ENCODE measurements at places on chromosomes 4 and X.
A peak's percentile ranks its signal among the peaks of the same experiment; 100 is the strongest.

DNA sequence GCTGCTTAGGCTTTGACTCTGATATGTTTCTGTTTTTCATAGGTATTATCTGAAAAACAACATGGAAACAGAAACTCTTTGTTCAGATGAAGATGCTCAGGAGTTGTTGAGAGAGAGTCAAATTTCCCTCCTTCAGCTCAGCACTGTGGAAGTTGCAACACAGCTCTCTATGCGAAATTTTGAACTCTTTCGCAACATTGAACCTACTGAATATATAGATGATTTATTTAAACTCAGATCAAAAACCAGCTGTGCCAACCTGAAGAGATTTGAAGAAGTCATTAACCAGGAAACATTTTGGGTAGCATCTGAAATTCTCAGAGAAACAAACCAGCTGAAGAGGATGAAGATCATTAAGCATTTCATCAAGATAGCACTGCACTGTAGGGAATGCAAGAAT, 238.6 kb downstream of the RAPGEF2 start:
- DNase-seq = peak; percentile 30

GRCh38 chr4:184937030-184937710, 81.1 kb upstream of the HELT start:
- DNase-seq = no peak

DNA sequence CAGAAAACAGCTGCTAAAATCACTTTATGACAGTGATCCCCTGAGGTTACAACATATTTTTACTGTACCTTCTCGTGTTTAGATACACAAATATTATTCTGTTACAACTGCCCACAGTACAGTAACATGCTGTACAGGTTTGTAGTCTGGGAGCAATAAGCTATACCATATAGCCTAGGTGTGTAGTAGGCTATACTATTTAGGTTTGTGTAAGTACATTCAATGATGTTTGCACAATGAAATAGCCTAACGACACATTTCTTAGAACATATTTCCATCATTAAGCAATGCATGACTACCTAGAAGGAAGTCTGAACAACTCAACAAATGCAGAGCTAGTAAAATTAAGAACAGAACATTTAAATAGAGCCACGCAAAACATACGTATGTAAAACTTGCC, 112.7 kb downstream of the ZAR1 start:
- peak; percentile 19 for DNase-seq

GRCh38 chr4:174928174-174928573, 10.0 kb downstream of the ADAM29 start:
- no peak for DNase-seq

GRCh38 chr4:7121866-7122653, 54.2 kb upstream of the GRPEL1 start:
- DNase-seq = no peak

GRCh38 chrX:31178064-31178768, 106.4 kb upstream of the FTHL17 start:
- DNase-seq = no peak

DNA sequence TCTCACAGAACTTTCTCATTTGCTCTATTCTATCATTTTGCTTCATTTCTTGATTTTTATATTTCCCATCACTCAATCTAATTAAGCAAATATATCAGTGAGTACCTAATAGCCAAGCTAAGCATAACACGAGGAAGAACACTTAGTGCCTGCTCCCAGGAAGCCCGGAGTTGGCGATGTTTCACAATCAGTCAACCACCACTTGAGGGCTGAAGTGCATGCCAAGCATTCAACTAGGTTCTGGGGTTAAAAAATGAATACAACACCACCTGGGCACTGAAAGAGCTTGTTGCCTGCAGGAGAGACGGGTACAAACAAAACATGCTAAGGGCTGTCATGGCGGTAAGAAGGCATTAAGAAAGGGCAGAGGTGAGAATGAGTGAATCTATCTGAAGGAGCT, 47.5 kb downstream of the UCHL1 start:
- DNase-seq = no peak

DNA sequence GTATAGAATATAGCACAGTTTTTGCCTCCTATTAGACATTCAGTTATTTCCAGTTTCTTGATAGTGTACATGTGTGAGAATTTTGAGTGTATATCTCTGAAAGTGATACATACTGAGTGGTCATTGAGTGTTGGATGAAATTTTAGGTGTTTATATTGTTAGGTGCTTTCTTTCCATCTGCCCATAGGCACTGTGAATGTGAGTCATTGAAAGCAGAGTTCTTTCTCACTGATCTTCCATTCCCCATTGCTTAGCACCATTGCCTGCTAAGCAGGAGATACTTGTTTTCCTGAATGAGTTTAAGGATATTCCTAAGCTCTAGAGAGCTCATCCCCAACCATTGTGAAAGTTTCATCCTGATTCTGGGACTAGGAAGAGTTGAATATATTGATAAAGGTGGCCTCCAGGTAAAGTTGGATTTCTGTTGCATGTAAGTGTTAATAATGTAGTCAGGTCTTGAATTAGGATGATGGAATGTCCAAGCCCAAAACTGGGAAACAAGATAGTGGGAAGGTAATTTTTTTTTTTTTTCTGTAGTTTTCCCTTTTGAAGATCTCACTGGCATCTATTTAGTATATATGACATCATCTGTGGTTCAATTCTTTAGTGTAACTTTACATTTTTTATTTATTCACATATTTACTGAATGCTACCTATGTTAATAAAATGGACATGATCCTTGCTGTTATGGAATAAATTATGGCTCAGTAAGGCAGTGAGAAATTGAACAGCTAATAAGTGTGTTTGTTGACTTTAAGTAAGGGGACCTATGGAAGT, 22.1 kb downstream of the UBE2K start:
- DNase-seq = no peak

DNA sequence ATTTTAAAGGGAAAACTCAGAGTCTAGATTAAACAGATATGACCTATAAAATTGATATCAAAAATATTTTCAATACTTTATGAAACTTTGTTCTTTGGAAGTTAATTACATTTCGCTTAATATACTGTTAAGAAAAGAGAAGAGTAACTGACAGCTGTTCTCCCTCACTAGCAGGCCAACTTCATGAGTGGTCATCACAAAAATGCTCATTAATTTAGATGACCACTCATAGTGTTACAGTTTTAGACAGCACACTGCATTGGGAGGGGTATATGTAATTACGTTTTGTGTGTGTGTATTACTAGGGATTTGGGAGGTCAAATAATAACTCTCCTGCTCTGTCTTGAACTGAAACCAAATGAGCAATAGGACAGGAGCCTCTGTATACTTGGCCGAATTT, 80.2 kb upstream of the EDNRA start:
- no peak for DNase-seq

DNA sequence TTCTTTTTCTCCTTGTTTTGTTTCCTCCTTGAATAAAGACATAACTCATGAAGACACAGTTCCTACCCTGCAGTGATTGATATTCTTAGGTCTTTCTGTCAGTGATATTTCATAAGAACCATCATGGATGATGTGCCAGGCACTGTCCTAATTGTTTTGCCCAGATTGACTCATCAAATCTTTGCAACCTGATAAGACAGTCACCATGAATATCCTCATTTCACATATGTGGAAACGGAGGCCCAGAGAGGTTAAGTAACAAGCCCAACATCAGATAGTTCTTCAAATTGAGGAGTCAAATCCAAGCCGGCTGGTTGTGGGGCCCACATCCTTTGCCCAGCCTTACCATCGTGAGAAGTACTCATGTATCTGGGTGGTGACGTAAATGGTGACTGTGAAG, 69.9 kb downstream of the SEL1L3 start:
- DNase-seq = no peak

DNA sequence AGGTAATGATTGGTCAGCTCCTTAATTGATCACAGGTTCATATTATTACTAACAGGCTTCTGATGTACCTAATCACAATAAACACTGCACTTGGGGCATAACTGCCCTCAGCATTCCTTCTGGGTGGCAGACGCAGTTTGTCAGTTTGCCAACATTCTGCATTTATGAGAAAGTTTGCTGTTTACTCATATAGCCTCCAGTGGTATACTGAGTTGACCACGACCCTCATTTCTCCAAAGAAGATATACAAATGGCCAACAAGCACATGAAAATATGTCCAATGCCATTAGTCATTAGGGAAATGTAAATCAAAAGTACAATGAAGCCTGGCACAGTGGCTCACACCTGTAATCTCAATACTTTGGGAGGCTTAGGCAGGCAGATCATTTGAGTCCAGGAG, 26.3 kb downstream of the EFHC2 start:
- no peak for DNase-seq

- DNase-seq = no peak
These were observed 5.2 kb upstream of the OPN1LW start for GRCh38 chrX:154138857-154139256.

GRCh38 chr4:1207603-1208265, 35.4 kb upstream of the SPON2 start:
- peak; percentile 51 for DNase-seq

GRCh38 chr4:157521906-157522305, 301.4 kb downstream of the GRIA2 start:
- DNase-seq = no peak

DNA sequence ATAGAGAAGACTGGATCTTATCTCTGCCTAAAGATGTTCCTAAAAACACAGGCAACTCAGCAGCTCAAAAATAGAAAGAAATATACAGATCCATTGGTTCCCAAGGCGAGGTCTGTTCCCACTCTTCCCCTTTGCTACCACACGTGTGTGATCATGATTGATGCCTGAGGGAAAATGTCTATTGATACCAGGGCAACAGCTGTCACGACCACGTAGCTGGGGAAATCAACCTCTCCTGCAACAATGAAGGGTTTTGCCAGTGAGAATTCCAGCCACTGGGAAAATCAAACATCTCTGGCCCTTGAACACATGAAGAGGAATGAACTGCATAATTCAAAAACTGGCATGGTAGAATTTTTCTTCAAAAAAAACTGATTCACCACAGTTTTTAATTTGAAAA, 131.0 kb upstream of the MAP3K15 start:
- DNase-seq = no peak

GRCh38 chr4:151206241-151207005, 70.5 kb upstream of the PRSS48 start:
- no peak for DNase-seq

DNA sequence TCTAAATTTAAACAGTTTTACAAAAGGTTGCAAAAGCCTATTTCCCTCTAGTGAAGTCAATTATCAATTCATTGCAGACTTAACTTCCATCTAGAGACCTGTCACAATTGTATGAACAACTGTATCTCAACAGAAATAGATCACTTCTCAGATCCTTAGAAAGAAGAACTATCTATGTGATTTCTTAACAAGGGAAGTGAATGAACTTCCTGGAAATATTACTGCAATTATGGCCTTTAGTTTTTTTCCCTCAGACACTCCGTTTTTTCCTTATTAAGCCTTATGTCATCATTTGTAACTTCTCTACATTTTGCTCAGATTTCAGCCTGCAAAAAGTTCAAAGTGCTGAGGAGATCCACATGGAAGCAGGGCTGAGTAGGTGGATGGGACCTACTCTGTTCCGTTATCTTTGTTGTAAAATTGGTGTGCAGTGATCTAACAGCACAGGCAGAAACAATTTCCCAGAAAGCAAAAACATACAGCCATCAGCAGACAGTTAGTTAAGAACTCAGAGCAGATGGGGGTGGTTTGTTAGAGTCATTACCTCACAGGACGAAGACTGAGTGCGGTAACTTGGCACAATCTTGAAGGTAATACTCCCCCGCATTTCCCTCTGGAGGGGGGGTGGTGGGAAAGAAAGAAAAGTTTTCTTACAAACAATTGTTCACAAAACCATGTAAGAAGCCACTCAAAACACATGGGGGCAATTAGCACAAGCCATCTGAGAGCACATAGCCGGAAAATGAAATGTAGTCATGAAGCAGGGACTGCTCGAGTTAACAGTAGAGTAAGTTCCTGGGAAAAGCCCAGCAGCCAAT, 112.3 kb downstream of the NYX start:
- DNase-seq = peak; percentile 72

DNA sequence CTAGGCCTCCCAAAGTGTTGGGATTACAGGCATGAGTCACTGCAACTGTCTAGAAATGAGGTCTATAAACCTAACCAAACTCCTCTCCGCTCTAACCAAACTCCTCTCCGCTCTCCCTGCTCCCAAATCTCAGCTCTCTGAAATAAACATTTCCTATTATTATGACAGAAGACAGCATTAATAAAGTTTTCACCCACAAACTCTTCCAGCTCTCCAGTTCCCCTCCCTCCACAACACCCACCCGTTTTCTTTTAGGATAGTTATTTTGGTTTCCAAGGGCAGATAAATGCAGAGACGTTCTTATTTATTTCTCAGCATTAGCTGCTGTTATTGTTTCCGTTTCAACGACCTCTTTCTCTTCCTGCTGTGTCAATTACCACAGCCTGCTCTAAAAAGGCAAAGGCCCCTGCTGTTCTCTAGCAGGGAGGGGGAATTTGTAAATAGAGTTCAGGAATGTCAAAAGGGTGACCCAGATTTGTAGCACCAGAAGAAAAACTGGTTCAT, 13.3 kb upstream of the SCD5 start:
- DNase-seq = no peak

GRCh38 chr4:103036169-103036568, 16.7 kb upstream of the SLC9B1 start:
- DNase-seq = no peak

- DNase-seq = no peak
These were observed 231.1 kb upstream of the ARHGAP24 start for GRCh38 chr4:85243857-85244256.

DNA sequence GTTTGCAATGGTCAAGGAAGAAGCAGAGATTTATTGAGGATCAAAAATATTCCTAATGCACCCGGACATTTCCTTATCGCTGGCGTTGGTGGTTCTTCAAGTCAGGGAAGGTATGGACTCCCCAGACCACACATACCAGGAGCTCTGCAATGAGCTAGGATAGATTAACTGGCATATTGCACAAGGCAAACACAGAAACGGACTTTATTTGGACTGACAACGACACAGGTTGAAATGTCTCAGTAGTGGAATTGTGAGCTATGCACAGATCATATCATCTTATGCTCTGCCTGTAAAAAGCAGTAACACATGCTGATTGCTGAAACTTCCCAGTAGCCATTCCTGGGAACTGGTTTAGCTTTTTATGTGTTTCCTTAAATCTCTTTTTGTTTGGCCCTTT, 1.7 kb downstream of the TSPAN7 start:
- no peak for DNase-seq

DNA sequence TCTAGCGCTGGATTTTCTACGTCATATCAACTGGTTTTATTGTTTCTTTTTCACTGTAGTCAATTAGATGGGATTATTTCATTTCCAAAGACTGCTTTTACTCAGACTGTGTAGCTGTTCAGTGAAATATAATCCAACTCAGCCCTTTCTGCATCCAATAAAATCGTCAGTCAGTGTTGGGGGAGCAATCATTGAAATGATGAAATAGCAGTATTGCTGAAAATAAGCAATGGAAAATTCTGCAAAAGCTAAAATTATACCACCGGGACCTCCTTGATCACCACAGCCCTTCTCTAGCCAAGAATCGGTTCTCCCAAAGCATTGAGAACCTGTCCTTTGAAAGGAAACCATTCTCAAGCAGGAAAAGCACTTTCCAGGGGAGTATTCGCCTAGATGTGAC, 243.1 kb upstream of the TENM3 start:
- DNase-seq = peak; percentile 9

GRCh38 chr4:159016593-159017024, 86.3 kb upstream of the RAPGEF2 start:
- peak; percentile 68 for DNase-seq
